ENCODE measurements at places on chromosomes 2 and 18. TPM values are rescaled to one million over a fixed set of nuclear protein-coding genes. Genes with fewer than 3 reads are reported as not detected.

The CNDP1 gene
- total RNA-seq: not detected

The NTSR2 gene
- total RNA-seq: not detected

The FMNL2 gene
- total RNA-seq: 15.8 TPM

The CIB4 gene
- not detected for total RNA-seq

The KIF5C gene
- 7.3 TPM for total RNA-seq

- H3K4me3 ChIP-seq: no peak overlapping the region
- H3K27me3 ChIP-seq: no peaks in the 10 kb centered on the region
- H3K36me3 ChIP-seq: no peaks in the 10 kb centered on the region
- no peak for DNase-seq
Measured at GRCh38 chr18:48800876-48801727, 149.7 kb downstream of the SMAD7 start.

GRCh38 chr2:236840857-236841256, 244.8 kb upstream of the COPS8 start:
- H3K27ac ChIP-seq: no peak overlapping the region
- no peak overlapping the region for H3K4me3 ChIP-seq
- no peaks in the 10 kb centered on the region for H3K4me1 ChIP-seq
- no peaks in the 10 kb centered on the region for H3K36me3 ChIP-seq
- no peak for DNase-seq

DNA sequence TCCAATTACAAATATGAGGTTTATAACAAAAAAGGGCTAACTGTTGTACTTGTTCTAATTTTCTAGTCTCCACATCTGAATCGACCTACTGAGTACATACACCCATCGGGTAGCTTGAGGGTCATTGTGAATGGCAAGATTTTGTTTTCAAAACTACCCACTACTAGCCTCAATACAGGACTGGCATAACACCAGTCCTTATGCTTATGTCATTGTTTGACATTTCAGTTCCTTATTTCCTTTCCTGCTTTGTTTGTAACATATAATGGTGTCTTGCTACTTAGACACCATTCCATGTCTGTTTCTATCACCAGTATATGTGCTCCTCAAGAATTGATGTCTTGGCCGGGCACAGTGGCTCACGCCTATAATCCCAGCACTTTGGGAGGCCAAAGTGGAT, 86.0 kb downstream of the EPHA4 start:
- no peaks in the 10 kb centered on the region for H3K36me3 ChIP-seq
- H3K4me1 ChIP-seq: no peaks in the 10 kb centered on the region
- no peak overlapping the region for H3K4me3 ChIP-seq
- H3K27ac ChIP-seq: no peak overlapping the region
- no peaks in the 10 kb centered on the region for H3K27me3 ChIP-seq
- DNase-seq: no peak

DNA sequence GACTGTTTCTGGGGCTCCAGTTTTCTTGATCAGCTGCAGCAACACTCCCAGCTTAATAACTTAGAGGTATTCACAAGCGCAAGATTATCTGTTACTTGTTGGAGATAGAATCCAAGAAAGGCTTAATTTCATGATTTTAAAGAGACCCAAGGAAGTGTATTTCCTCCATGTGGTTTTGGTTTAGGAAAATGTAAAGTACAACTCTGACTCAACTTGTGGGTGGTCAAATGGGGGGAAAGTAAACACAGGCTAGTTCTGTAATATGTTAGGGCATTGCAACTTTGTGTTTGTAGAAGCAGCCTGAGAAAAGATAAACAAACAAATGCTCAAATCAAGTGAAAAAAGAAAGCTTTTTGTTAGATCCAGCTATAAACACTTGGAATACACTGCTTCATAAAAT, 90.1 kb upstream of the COL3A1 start:
- DNase-seq: no peak
- no peak overlapping the region for H3K4me3 ChIP-seq
- H3K27ac ChIP-seq: no peak overlapping the region

DNA sequence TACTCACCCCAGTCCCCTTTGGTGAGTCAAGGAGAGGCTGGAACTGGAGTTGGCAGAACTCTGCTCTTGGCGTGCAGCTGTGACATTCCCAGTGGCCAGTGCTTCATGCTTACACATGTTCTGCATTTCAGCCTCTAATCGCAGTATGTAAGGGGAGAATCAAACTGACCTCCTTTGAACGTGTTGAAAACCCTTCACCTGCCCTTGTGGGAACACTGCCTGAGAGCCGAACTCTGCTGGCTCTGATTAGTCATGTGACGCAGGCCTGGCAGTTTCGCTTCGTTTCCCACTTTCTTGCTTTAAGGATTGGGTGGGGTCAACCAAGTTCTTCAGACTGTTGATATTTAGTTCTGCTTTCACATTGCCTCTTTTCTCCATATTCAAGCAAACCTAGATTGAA, 173.8 kb upstream of the BCL2L11 start:
- H3K4me1 ChIP-seq: no peaks in the 10 kb centered on the region
- H3K36me3 ChIP-seq: no peaks in the 10 kb centered on the region
- no peak for DNase-seq
- no peak overlapping the region for H3K27ac ChIP-seq
- H3K27me3 ChIP-seq: no peaks in the 10 kb centered on the region

GRCh38 chr2:2683606-2684224, 352.6 kb upstream of the MYT1L start:
- H3K4me1 ChIP-seq: no peaks in the 10 kb centered on the region
- H3K36me3 ChIP-seq: no peaks in the 10 kb centered on the region
- no peak overlapping the region for H3K4me3 ChIP-seq
- no peak overlapping the region for H3K27ac ChIP-seq

The RBM44 gene
- 0.51 TPM for total RNA-seq

DNA sequence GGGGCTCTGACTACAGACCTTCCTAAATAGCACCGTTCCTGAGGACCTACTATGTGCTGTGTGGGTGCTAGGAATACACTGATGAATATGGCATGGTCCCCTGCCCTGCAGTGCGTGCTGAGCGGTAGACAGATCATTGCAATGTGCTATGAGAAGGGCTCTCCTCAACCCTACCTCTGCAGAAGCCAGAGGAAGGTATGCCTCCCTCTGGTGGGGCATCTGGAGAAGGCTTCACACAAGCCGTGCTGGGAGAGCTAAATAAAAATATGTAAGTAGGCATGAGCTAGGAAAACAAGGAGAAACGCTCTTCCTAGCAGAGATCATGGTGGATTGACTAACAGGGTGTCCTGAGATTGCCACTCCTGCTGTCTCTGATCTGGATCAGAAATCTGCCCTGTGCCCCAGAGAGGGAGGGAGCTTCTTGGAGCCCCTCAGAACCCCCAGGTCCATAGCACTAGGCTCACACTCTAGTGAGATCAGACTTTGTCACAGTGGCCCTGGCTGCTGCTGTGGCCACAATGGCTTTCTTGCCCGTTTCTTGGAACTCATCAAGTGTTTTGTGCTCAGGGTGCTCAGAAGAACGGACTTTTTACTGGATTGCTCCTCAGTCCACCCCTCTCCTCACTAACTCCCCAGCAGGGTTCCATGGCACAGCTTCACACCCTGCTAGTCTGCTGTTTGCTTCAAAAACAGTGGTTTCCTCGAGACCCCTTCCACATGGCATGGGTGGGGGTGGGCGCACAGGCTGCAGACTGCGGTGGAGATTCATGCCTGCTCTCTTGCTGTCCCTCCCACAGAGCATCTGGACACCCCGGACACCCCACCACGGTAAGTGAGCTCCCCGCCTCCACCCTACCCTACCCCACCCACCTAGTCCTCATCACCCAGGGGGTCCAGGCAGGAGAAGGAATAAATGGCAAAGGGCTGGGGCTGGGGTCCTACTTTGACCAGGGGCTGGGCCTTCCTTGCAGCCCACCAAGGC, 14.2 kb downstream of the SIGLEC15 start:
- no peaks in the 10 kb centered on the region for H3K36me3 ChIP-seq
- H3K27ac ChIP-seq: no peak overlapping the region
- no peak overlapping the region for H3K4me3 ChIP-seq
- peaks cover 5% of the 10 kb centered on the region for H3K4me1 ChIP-seq

The COA5 gene
- total RNA-seq: 34.0 TPM

GRCh38 chr2:218091746-218092145, 22.7 kb downstream of the RUFY4 start:
- no peak overlapping the region for H3K27ac ChIP-seq
- peaks cover 73% of the 10 kb centered on the region for H3K27me3 ChIP-seq
- no peak overlapping the region for H3K4me3 ChIP-seq
- no peaks in the 10 kb centered on the region for H3K36me3 ChIP-seq
- H3K4me1 ChIP-seq: no peaks in the 10 kb centered on the region
- no peak for DNase-seq

DNA sequence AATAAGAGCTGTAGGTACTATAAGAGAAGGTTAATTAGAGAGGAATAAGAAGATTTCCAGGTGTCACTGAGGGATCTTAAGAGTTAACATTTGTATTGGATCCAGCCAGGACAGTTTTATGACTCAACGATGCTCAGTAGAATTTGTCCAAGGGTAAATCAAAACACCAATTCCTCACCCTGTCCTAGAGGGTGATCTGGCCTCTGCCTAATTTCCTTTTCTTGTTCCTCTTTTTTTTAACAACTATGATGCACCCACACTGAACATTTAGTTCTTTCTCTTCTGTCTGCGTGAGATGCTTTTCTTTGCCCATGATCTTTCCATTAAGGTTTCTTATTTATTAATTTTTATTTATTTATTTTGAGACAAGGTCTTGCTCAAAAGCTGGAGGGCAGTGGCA, 92.0 kb downstream of the PMS1 start:
- no peaks in the 10 kb centered on the region for H3K4me1 ChIP-seq
- no peaks in the 10 kb centered on the region for H3K36me3 ChIP-seq
- no peak for DNase-seq
- H3K27ac ChIP-seq: no peak overlapping the region
- H3K4me3 ChIP-seq: no peak overlapping the region

- no peak overlapping the region for H3K27ac ChIP-seq
- no peaks in the 10 kb centered on the region for H3K36me3 ChIP-seq
- no peaks in the 10 kb centered on the region for H3K27me3 ChIP-seq
- H3K4me3 ChIP-seq: no peak overlapping the region
- H3K4me1 ChIP-seq: no peaks in the 10 kb centered on the region
Measured at GRCh38 chr2:134336352-134336751, 82.5 kb downstream of the MGAT5 start.

GRCh38 chr2:2856723-2857415, 520.7 kb downstream of the EIPR1 start:
- H3K4me1 ChIP-seq: no peaks in the 10 kb centered on the region
- H3K27me3 ChIP-seq: peaks cover 23% of the 10 kb centered on the region
- H3K27ac ChIP-seq: no peak overlapping the region
- H3K4me3 ChIP-seq: no peak overlapping the region
- DNase-seq: no peak

DNA sequence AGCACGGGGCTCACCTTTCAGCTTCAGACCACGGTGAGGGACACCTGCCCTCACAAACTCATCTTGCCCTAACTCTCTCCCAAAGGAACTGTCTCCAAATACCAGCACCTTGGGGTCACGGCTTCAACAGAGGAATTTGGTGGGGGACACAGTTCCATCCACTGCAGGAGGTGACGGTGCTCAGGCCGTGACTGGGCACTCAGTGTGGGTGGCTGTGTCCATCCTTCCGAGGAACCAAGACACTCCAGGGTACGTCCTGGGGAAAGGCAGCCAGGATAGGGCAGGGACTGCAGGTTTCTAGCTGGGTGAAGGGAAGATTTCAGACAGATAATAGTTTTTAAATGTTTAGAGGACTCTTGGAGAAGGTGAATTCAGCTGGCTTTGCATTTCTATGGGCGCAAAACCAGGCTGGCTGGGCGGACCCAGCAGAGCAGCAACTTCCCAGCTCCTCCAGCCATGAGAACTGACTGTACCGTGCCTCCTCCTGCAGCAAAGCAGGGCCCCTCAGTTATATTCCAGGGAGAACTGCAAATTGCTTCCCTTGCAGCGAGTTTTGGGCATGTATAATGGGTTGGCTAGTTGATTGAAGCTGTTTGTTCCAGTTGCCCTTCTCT, 23.9 kb upstream of the ALLC start:
- H3K4me3 ChIP-seq: no peak overlapping the region
- H3K4me1 ChIP-seq: no peaks in the 10 kb centered on the region
- H3K36me3 ChIP-seq: no peaks in the 10 kb centered on the region
- no peak overlapping the region for H3K27ac ChIP-seq
- DNase-seq: no peak
- H3K27me3 ChIP-seq: peaks cover 17% of the 10 kb centered on the region

DNA sequence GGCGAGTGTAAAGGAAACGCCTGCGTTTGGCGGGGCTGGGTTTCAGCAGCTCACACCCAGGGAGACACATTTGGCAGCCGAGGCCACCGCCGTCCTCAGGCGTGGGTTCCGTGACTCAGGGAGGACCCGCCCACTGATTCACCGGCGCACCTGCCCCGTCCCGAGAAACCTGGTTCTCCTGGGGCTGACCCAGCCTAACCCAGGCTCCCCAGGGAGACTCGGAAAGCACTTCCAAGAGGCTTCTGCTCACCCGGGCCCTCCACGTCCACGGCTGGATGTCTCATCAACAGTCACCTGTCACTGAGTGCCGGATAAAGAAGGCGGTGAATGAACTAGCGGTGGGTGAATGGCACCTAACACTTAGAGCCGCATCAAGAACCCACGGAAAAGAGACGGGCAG, 126.4 kb upstream of the CTDP1 start:
- H3K27ac ChIP-seq: no peak overlapping the region
- no peaks in the 10 kb centered on the region for H3K36me3 ChIP-seq
- peaks cover 15% of the 10 kb centered on the region for H3K27me3 ChIP-seq
- DNase-seq: no peak
- no peaks in the 10 kb centered on the region for H3K4me1 ChIP-seq
- H3K4me3 ChIP-seq: no peak overlapping the region

GRCh38 chr18:67007085-67007484, 403.2 kb upstream of the CDH19 start:
- no peak for DNase-seq
- H3K27me3 ChIP-seq: no peaks in the 10 kb centered on the region
- H3K36me3 ChIP-seq: no peaks in the 10 kb centered on the region

The LYG2 gene
- not detected for total RNA-seq

DNA sequence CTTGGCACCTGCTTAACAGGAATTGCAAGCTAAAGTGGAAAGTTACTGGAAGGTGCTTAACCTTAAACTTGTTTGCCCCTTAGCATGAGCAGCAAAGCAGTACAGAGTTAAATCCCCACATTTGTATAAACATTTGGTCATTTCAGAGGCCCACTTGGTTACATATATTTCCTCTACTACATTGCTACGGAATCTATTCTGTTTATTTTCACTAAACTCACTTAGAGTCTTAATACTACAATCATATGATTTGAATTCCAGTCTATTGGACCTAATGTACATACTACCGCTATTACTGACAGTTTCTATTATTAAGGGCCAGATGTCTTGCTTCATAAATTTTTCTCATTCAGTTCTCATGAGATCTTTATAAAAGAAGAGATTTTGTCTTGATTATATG, 1294.0 kb downstream of the LRP1B start:
- no peaks in the 10 kb centered on the region for H3K27me3 ChIP-seq
- no peak for DNase-seq
- H3K4me3 ChIP-seq: no peak overlapping the region
- no peaks in the 10 kb centered on the region for H3K4me1 ChIP-seq
- no peak overlapping the region for H3K27ac ChIP-seq

DNA sequence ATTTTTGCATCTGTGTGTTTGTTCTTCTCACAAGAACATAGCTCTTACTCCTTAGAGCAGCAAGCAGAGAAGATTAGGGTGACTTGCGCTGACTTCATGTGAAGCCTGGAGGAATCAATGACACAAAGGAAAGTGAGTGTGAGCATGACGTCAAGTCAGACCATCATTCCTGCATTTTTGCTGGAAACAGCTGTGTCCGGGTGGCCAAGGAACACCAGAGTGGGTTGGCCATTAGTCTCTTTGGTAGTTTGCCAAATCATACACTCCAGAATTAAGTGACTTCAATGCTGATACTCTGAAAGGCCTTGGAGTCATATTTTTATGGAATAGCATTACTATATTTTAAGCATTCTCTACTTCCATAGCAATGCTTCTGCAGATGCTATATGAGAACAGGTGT, 597.2 kb downstream of the DCDC2C start:
- no peak overlapping the region for H3K4me3 ChIP-seq
- no peaks in the 10 kb centered on the region for H3K27me3 ChIP-seq
- H3K4me1 ChIP-seq: no peaks in the 10 kb centered on the region
- no peaks in the 10 kb centered on the region for H3K36me3 ChIP-seq

Data from PC-3 (cell line).